Left ventricle myocardium inferior (tissue), 1 donor: ENCODE measurements at places on chromosomes 12 and 14.

DNA sequence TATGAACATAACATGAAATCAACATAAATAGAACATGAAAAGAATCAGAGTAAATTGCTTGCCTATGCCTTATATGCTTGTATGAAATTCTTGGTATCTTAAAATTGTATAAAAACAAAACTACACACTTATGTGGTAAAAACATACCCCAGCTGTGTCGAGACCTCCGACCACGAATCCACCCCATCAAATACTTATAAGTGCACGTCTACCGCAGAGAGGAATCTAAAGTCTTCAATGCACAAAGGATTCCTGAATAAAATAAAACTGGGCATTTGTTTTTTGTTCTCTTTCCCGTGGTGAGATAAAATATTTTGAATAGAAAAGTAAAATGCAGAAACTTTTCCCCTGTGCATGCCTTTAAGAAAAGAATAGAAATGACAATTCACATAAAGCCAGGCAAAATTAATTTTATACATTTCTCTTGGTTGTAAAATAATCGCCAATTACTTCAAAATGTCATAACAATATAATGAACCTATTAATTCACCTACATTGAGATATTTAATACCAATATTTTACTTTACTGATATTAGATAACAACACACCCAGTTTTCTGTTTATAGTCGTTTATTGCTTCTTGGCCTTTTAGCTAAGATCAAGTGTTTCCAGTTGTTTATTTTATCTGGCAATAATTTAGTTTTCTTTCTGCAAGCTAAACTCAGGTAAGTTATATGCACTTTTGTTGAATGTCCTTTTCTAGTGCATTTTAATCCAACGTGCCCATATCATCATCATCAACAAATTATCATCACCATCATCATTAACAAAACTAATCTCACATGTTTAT lies 1.0 kb downstream of the KLRK1 start:
- H3K27ac ChIP-seq = no peak overlapping the region
- H3K36me3 ChIP-seq = no peaks in the 10 kb centered on the region
- H3K4me3 ChIP-seq = no peak overlapping the region
- H3K4me1 ChIP-seq = peaks cover 10% of the 10 kb centered on the region
- no peaks in the 10 kb centered on the region for H3K27me3 ChIP-seq

- H3K4me3 ChIP-seq = no peak overlapping the region
- no peaks in the 10 kb centered on the region for H3K36me3 ChIP-seq
- H3K4me1 ChIP-seq = peaks cover 9% of the 10 kb centered on the region
- H3K27ac ChIP-seq = no peak overlapping the region
These were observed 14.2 kb upstream of the DYRK2 start for GRCh38 chr12:67634303-67634761.

DNA sequence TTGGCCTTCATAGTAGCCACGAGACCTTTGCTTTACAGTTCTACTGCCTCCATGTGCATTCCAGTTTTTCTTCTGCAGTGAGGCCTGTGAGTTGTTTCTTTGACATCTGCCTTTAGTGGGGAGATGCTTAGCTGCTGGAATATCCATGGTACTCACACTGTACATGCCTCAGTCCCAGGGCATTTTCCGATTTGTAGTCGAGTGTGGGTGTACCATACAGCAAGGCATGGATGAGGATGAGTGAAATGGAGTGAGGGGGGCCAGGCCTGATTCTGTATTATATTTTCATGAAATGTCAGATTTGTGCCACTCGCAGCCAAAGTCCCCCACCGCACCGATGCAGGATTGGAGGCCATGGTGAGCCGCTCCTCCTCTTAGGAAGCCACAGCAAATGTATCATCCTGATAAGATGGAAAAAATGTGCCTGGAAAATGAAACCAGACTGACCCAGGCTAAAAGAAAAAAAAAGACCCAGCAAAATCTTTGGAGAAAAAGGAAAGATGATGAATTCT lies 173.0 kb downstream of the ADGRD1 start:
- no peak for DNase-seq
- H3K27ac ChIP-seq = no peak overlapping the region
- peaks cover 10% of the 10 kb centered on the region for H3K4me1 ChIP-seq
- no peak overlapping the region for H3K4me3 ChIP-seq

- peaks cover 58% of the 10 kb centered on the region for H3K27me3 ChIP-seq
- no peak overlapping the region for H3K4me3 ChIP-seq
- H3K4me1 ChIP-seq = no peaks in the 10 kb centered on the region
- no peaks in the 10 kb centered on the region for H3K36me3 ChIP-seq
These were observed 14.0 kb upstream of the PEX5 start for GRCh38 chr12:7175493-7175892.

DNA sequence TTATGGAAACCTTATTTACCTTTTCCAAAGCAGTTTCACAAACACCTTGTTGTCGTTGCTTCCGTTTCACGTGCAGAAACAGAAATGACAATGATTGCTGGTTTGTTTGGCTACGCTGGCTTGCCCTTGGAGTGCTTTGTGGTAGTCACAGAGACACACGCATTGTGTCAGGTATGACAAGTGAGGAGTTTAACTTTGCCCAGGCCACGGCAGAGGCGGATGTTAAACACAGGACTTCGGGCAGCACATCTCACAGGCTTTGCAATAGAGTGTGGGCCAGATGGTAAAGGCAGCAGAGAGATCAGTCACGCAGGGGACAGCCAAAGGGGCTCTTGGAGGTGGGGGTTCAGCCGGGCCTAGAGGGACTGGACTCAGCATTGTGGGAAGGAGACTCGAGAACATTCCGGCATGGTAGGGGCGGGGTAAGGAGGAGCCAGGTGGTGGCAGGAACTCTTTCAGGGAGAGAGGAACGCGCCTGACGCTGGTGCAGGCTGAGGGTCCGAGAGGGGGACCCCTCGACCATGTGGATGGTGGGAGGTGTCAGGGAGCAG lies 59.8 kb upstream of the KCNA1 start:
- H3K27ac ChIP-seq = no peak overlapping the region
- H3K36me3 ChIP-seq = no peaks in the 10 kb centered on the region
- H3K4me3 ChIP-seq = no peak overlapping the region
- no peaks in the 10 kb centered on the region for H3K27me3 ChIP-seq

- peaks cover 81% of the 10 kb centered on the region for H3K27me3 ChIP-seq
- H3K4me1 ChIP-seq = peaks cover 28% of the 10 kb centered on the region
- H3K36me3 ChIP-seq = no peaks in the 10 kb centered on the region
- H3K4me3 ChIP-seq = no peak overlapping the region
- DNase-seq = no peak
These were observed 18.5 kb downstream of the KRT7 start for GRCh38 chr12:52251367-52252051.

- no peak overlapping the region for H3K27ac ChIP-seq
- no peaks in the 10 kb centered on the region for H3K27me3 ChIP-seq
- no peaks in the 10 kb centered on the region for H3K36me3 ChIP-seq
- DNase-seq = no peak
- no peaks in the 10 kb centered on the region for H3K4me1 ChIP-seq
These were observed 1149.5 kb downstream of the VRK1 start for GRCh38 chr14:97946641-97947040.

DNA sequence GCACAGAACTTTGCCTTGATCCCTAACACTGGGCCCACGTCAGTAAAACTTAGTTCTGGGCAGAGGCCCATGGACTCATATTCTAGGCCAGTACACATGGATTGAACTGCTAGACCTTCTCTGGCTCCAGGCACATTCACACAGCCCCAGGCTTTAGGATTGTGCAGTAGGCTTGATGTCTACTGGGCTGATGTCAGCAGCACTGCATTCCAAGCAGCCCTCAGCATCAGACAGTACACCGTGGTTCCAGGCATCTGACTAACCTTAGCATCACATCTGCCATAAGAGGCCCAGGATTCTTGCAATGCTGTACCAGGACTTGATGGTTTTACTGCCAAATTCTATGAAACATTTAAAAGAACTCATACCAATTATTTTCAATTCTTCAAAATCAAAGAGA lies 301.9 kb downstream of the CCER1 start:
- H3K4me3 ChIP-seq = no peak overlapping the region
- no peaks in the 10 kb centered on the region for H3K36me3 ChIP-seq
- no peak overlapping the region for H3K27ac ChIP-seq
- no peaks in the 10 kb centered on the region for H3K4me1 ChIP-seq
- no peaks in the 10 kb centered on the region for H3K27me3 ChIP-seq
- DNase-seq = no peak

DNA sequence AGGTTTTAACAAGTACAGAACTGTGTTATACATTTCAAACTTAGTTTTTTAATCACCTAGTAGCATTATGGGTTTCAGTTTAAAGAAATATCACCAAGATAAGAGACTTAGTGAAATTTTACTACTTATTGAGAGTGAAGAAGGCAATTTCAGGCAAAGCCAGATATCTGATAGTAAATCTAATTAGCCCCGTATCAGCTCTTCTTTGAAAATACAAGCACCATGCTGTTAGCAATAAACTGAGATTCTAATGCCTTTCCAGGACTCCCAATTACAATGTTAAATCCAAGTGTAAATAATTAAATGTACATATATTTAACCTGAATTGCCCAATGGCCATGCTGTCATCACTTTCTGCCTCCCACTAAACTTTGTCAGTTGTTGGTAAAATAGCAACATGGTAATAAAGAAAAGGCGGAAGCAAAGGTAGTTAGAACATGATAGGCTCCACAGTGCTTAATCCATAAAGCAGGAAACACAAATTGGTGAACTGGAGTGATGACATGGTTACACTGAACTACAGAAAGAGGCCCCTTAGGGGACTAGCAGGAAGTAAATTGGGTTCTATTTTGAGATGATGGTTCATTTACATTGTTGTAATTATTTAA lies 646.1 kb downstream of the C12orf50 start:
- no peak overlapping the region for H3K27ac ChIP-seq
- H3K36me3 ChIP-seq = no peaks in the 10 kb centered on the region
- H3K27me3 ChIP-seq = no peaks in the 10 kb centered on the region
- DNase-seq = no peak
- no peaks in the 10 kb centered on the region for H3K4me1 ChIP-seq

GRCh38 chr14:55807053-55807880 lies 227.3 kb downstream of the KTN1 start:
- peak overlapping the region; percentile 71 for H3K27ac ChIP-seq
- peak overlapping the region; percentile 7 for H3K4me3 ChIP-seq
- DNase-seq = peak; percentile 87
- H3K36me3 ChIP-seq = no peaks in the 10 kb centered on the region

DNA sequence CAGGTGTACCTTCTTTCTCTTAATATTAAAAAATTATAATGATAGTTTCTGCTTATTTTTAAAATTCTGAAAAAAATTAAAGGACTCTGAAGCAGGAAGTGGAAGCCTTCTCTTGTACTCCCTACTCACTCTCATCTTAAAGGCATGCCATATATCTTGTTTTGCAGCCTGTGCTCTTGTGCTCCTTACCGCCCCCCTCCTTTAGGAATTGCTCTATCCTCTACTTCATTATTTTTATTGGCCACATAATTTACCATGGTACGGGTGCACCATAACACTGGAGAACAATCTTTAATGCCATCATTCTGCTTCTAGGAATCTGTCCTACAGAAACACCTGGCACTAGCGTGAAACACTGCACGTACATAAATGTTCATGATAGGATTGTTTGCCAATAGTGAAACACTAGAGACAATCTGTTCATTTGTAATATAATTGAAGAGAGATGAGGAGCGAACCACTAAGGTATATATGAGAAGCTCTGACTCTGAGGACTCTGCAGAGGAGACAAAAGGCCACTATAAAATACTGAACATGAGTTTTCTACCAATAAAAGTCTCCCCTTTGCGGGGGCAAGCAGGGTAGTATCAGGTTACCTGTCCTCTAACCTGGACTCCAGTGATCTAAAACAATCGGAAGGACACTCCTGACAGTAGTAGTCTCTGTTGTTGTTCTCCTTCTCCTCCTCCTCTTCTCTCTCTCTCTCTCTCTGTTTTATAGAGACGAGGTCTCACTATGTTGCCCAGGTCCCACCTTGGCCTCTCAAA lies 6.3 kb upstream of the NYNRIN start:
- peaks cover 11% of the 10 kb centered on the region for H3K4me1 ChIP-seq
- H3K27ac ChIP-seq = no peak overlapping the region
- H3K27me3 ChIP-seq = peaks cover 9% of the 10 kb centered on the region
- H3K4me3 ChIP-seq = no peak overlapping the region
- DNase-seq = no peak

GRCh38 chr14:58428118-58428683 lies 682 bp downstream of the KIAA0586 start:
- H3K4me3 ChIP-seq = peak overlapping the region; percentile 96
- H3K27ac ChIP-seq = peak overlapping the region; percentile 95
- H3K27me3 ChIP-seq = no peaks in the 10 kb centered on the region
- H3K4me1 ChIP-seq = peaks cover 42% of the 10 kb centered on the region
- DNase-seq = no peak

DNA sequence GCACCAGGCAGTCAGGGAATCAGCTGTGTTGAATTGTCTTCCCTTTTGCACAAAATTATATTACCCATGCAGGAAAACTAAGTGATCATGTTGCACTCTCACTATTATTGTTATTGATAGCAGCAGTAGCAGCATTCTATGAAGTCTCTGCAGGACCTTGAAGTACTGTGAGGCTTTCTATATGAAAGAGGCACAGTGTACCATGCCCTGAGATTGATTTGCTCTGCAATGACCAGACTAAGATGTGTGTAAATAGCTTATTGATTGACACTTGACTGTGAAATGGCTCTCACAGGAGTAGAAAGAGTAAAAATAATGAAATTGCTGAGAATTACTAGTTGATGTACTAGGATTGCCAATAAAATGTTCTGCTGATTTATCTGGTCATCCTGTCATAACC lies 99.9 kb downstream of the KICS2 start:
- no peak for DNase-seq
- no peaks in the 10 kb centered on the region for H3K4me1 ChIP-seq
- H3K27ac ChIP-seq = no peak overlapping the region

DNA sequence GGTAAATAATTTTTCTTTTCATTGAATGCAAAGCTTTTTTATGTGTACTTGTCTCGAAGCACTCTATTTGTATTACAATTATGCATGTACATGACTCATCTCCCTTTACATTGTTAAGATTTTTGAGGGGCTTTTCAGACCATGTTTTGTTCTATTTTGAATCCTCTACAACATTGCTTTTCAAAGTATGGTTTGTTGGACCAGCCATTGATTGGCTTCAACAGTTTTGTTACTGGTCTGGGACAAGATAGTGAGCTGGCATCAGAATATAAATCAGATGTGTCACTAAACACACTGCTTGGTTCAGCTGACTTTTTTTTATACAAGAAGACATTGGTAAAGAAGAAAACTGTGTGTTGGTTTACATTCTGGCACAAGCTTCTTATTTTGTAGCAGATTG lies 122.3 kb downstream of the MON2 start:
- no peak overlapping the region for H3K27ac ChIP-seq
- no peaks in the 10 kb centered on the region for H3K4me1 ChIP-seq
- DNase-seq = no peak
- peaks cover 61% of the 10 kb centered on the region for H3K36me3 ChIP-seq
- no peaks in the 10 kb centered on the region for H3K27me3 ChIP-seq

- no peaks in the 10 kb centered on the region for H3K27me3 ChIP-seq
- H3K27ac ChIP-seq = no peak overlapping the region
- peaks cover 21% of the 10 kb centered on the region for H3K4me1 ChIP-seq
- H3K36me3 ChIP-seq = no peaks in the 10 kb centered on the region
- no peak overlapping the region for H3K4me3 ChIP-seq
These were observed 246.0 kb downstream of the BMP4 start for GRCh38 chr14:53710615-53711014.
